ENCODE measurements at places on chromosomes 1 and 21.

GRCh38 chr1:6384962-6385361 lies 8.6 kb downstream of the ACOT7 start:
- no peak for DNase-seq

DNA sequence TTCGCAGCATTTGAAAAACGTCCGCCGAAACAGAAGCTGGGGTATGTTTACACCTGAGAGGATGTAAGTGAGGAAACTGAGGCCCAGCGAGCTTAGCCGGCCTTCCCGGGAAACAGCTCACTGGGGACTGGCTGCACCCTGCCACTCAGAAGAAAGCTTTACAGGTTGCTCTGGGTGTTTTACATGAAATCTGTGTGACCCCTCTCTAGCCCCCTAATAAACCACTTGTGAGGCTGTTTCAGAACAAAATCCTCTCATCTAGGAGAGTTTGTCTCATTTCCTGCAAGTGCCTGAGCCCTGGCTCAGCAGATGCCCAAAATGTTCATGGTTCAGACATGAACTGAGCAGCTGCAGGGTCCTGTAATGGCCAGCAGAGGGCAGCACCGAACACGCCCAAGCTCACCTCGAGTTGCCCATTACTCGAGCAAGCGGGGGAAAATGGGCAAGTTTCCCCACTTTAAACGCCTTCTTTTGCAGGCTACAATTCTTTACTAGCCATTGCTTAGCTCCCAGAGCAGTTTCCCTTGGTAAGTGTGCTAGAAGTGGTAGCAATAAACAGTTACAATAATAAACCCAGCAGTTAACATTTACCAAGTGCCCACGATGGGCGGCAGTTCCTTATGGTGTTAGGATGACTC lies 76.4 kb downstream of the FHAD1 start:
- peak; percentile 86 for DNase-seq

- peak; percentile 67 for DNase-seq
Observed at GRCh38 chr1:91889717-91890459, 3.9 kb upstream of the TGFBR3 start.

DNA sequence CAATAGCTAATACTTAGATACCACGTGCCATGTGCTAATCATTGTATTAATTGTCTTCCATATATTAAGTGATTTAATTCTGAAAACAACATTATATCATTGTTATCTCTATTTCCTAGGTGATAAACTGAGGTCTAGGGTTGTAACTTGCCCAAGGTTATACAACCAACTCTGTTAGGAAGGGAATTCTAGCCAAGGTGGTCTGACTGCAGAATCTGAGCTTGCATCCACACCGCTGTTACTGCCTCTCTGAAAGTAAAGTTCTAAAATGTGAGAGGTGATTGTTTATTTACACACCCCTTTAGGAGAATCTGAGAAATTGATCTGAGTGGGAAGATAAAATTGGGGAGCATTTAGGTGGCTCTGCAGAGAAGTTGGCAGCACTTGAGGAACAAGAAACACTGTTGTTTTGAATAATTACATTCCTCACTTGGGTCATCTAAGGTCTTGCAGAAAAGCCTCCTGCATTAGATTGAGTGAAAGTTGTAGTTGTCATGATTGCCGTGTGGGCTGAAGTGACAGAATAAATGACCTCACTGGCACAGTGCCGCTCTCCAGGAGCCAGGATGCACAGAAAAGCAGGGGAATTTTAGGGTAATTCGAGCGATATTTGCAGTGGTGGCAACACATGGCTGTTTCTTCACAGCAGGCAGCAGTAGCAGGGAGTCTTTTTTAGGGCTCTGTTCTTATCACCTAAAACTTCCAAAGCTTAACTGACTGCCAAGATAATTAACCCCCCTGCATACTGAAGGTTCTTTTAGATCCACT lies 121.7 kb downstream of the ADGRL4 start:
- no peak for DNase-seq

DNA sequence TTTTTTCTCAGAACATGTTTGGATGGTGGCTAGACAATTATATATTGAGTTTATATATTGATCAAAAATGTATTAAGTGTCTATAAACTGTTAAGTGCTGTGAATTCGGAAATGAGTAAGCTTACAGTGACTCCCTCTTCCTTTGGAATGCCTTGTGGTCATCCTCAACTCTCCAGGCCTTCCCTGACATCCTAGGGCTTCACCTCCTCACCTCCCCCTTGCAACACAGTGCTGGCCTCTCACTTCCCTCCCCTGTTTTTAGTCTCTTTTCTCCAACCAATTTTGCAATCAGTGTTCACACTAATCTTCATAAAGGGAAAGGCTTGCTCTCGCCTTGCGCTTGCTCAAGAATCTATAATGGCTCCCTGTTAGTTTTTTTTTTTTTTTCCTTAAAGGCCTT lies 95.1 kb upstream of the C1orf21 start:
- DNase-seq = no peak

GRCh38 chr1:50109116-50109515 lies 396 bp downstream of the ELAVL4 start:
- DNase-seq = no peak

GRCh38 chr1:161261261-161262235 lies 3.0 kb downstream of the PCP4L1 start:
- DNase-seq = no peak

- no peak for DNase-seq
Observed at GRCh38 chr1:212315907-212316306, 30.7 kb downstream of the PPP2R5A start.

- DNase-seq = no peak
Observed at GRCh38 chr1:94026619-94027380, 94.1 kb downstream of the ABCA4 start.

DNA sequence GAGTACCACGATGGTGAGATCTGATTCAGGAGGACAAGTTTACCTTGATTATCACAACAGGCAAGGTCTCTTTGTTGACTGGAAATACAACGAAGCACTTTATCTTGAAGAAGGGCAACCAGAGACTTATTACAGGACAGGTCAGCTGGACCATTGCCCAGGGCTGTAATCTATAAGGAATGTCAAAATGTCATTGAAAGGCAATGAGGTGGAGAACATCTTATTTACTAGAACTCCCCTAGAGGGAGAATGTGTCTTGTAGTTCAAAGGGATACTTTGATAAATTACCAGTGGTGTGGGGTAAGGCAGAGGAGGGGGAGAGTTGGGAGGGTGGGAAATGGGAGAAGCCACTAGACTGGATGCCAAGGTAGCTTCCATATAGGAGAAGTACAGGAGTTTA lies 212.3 kb downstream of the NCAM2 start:
- DNase-seq = no peak

- no peak for DNase-seq
Observed at GRCh38 chr1:53398091-53398490, 61.1 kb upstream of the DMRTB1 start.

DNA sequence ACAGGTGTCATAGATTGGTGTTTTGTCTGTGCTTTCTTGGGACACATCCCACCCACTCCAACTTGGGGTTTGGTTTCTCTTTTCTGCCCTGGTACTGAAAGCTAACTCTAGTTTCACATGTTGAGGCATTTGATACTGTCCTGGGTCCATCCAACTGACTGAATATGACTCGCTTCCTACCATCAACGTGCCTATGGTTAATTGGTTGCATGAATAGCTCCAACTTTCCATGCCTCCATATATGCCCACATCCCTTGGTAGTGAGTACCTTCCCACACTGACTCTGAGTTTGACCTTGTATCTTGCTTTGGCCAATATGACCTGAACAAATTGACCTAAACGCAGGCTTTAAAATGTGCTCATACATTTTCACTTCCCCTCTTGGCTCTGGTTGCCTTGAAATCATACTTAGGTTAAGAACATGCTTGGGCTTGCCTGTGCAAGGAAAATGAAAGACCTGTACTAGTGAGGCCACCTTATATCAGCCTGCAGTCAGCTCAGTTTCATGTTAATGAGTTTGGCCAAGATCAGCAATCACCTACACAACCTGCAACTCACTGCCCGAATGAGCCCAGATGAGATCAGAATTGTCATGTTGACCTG lies 81.0 kb upstream of the KCNK2 start:
- no peak for DNase-seq

DNA sequence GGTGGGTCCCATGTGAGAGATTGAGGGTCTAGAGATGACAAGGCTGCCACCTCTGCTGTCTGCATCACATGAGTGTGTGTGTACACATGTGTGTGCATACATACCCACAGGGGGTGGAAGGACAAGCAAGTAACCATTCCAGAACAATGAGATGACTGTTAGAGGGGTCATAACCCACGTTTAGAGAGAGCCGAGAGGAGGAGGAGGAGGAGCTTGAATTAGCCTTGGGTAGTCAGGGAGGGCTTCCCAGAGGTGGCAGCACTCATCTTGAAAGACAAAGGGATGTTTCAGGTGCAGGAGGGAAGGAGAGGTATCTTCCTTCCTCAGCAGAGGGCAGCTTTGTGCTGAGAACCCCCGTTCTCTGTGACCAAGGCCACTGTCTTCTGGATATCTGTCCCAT lies 21.3 kb downstream of the TNFRSF1B start:
- no peak for DNase-seq

DNA sequence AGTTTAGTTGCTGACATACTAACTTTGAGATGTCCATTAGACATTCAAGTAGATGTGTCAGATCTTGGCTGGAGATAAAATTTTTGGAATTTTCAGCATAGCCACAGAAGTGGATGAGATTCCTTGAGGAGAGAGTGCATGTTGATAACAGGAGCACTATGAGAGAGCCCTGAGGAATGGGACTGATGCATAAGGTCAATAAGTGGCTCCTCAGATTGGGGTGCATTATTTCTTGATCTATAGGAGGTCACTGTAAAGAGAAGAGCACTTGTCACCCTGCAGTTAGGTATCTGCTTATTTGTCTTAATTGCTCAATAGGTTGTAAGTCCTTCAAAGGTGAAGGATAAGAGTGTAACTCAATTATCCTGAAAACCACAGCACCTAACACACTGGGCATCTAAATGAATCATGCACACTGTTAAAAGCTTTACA lies 52.0 kb upstream of the TACSTD2 start:
- no peak for DNase-seq

- DNase-seq = no peak
Observed at GRCh38 chr1:226960944-226961765, 21.1 kb downstream of the COQ8A start.

GRCh38 chr1:11898831-11899467 lies 27.3 kb downstream of the KIAA2013 start:
- DNase-seq = no peak

DNA sequence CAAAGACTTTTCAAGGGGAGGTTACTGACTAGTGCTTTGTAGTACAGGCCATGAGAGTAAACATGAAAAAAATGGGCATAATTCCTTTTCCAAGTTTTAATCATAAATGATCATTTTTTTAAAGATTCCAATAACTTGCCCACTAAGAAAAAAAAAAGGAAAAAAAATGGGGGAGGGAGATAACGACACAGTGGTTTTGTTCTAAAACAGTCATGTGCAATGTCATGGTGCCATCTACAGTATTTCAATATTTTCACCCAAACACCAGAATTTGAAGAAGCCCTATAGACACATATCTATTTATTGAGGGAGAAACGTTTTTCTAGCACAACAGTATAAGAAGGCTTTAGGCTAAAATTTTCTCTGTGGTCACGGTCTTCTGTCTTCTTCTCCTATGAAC lies 250.2 kb downstream of the LTN1 start:
- DNase-seq = no peak

DNA sequence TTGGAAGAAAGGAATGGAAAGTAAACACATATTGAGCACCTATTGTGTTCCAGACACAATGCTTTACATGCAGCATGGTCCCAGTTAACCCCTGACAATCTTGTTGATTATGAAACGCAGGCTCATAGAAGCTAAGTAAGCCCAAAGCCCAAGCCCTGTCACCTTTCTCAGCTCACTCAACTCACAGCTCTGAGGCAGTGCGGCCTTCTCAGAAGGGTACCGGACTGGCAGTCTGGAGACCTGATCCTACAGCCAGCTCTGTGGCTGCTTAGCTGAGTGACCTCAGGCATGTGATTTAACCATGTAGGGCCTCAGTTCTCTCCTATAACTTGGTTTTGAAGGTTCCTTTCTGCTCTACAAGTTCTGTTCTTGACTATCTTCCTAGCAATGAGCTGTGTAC lies 464 bp upstream of the RNASEL start:
- no peak for DNase-seq

GRCh38 chr21:43611598-43612369 lies 47.5 kb downstream of the HSF2BP start:
- DNase-seq = peak; percentile 70

DNA sequence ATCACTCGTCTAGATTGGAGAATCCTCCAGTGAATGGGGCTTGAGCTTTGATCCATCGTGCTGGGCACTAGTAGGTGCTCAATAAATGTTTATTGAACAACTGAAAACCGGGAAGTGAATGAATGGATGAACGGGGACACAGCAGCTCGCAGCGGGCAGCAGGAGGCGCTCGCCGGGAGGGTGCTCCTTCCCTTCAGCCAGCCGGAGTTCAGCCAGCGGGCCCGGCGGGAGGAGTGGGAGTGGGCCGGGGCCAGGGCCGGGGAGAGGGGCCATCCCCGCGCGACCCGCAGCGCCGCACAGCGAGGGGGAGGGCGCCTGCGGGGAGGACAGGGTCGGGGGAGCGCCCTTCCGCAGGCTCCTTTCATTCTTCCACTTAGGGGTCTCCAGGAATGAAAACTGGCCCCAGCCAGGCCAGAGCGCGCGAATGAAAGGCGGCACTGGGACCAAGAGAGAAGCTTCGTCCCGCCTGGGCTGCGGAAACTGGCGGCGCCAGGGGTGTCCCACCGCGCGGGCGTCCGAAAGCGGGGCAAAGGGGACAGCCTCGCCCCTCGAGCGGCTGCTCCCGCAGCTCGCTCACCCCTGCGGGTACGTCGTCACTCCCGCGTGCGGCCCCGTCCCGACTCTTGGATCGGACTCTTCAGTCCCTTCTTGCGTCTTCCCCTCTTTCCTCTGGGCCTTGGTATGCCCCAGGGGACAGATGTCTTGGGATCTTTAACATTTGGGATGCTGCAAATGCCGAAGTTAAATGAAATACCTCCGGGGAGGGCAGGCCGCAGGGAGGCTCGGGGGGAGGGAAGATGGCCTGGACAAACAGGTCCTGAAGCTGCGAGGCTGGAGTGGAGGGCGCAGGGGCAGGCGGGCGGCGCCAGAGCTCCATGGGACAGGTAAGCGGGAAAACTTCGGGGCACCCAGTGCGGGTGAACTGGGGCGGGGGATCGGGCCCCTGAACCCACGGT lies 3.6 kb upstream of the INAVA start:
- DNase-seq = no peak

DNA sequence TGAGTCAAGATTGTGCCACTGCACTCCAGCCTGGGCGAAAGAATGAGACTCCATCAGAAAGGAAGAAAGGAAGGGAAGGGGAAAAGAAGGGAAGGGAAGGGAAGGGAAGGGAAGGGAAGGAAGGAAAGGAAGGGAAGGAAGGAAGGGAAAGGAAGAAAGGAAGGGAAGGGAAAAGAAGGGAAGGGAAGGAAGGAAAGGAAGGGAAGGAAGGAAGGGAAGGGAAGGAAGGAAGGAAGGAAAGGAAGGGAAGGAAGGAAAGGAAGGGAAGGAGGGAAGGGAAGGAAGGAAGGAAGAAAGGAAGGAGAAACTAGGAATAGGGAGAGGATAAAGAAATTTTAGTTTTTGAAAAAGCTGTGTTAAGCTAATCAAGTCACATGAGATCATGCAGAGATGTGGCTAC lies 33.4 kb upstream of the NID1 start:
- no peak for DNase-seq

GRCh38 chr21:38819719-38820159 lies 14.0 kb downstream of the ETS2 start:
- DNase-seq = peak; percentile 78

GRCh38 chr21:45979651-45980050 lies 1.9 kb upstream of the COL6A1 start:
- DNase-seq = no peak
